Activated CD4-positive, alpha-beta T cell treated with anti-CD3 and anti-CD28 coated beads, Interleukin-2, amount 50 U/mL, for 4 hours (primary cell): ENCODE measurements at places on chromosomes 13 and 19.

DNA sequence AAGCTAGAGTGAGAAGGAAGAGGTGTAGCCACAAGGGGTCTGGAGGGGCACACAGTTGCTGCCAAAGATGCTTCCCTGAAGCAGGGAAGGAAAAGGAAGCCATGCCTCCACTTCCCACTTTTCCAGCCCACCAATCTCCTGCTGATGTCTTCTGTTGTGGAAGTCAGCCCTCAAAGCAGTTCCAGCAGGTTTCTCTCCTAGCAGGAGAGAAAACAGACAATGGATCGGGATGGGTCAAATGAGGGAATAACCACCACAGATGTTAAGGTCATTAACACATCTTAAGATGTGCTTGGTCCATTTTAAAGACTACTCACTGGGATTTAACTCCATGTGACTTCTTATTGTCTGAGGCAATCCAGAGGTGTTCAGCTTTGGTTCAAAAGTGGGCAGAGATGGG, 284.1 kb upstream of the SOX21 start:
- no peak for DNase-seq

- no peak for DNase-seq
Observed at GRCh38 chr13:23430664-23431063, 2.8 kb downstream of the SACS start.

DNA sequence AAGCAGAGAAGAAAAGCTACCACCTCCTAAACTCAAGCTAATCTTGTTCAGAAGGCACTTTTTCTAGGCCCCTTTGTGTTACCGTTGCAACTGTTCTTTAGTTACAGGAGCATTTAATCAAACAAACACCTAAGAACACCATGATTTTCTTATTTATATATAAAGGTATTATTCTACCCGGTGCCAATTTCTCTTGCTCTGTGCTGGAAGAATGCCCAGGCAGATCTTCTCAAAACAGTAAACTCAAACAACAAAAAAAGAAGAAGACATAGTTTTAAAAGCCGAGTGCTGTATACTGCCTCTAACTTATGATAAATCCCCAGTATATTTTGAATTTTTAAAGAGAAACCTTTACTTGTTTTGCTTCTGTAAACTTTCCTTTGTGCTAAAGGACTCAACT, 20.4 kb downstream of the SLC7A1 start:
- no peak for DNase-seq

GRCh38 chr13:64817691-64818090, 2412.4 kb downstream of the PCDH9 start:
- no peak for DNase-seq

GRCh38 chr19:35642312-35642711, 767 bp downstream of the ETV2 start:
- DNase-seq, result no peak

DNA sequence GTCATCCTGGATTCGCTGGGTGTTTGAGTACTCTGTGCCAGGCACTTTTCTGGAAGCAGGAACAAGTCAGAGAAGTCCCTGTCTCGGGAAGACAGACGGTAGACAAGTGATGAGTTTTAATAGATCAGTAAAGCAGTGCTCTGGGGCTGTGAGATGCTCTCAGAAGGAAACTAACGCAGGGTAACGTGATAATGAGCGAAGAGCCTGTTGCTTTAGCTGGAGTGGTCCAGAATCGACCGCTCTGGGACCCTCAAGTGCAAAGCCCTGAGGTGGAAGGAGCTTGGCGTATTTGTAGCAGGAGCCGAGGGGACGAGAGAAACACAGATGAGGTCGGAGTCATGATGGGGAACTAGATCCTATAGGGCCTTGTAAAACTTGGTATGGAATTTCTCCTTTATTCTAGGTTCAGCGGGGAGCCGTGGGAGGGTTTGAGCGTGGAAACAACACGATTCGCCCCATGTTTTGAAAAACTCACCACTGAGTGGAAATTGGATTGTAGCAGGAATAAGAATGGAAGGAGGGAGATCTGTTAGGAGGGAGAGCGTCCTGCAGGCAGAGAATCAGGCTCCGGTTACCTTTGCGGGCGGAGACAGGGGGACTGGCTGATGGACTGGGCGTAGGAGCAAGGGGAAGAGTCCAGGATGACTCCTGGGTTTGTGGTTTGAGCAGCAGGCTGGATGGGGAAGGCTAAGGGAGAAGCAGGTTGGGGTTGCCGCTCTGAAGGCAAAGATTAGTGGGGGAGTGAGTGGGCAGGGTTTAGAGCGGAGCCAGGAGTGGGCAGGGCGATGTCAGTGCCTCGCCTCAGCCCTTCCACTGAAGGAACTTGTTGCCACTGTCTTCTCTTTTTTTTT, 763 bp downstream of the POLD1 start:
- DNase-seq, result no peak

DNA sequence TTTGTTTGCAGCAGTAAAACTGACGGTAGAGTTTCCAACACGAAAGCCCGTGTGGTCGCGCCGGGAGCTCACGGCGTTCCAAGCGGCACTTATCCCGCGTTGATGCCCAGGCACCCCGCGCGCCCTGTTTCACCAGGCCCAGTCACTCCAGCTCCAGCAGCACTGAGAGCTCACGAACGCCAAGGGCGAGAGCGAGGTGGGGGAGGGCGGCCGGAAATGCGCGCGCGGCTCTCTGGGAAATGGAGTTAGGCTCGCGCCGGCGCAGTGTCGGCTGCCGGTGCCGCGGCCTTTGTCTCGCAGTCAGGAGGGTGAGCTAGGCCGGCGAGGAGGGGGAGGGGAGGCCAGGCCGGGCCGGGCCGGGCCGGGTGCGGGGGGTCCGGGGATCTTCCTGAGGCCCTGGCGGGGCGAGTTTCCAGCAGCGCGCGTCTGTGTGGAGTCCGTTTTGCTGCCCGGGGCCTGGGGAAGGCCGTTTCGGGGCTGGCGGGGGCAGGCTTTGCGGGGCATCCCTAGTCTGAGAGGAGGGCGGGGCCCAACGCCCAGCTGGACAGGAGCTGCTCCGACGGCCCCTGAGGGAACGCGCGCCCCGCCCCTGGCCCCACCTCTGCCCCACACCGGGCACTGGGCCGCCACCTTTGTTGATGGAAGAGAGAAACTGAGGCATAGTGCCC, at the start of gene ZNF135:
TSS of gene ZNF135 (plus strand) at position 280 of the 668 bp plus-strand sequence. CDS start 721 bp downstream, outside the sequence.
- peak; percentile 39 for DNase-seq

- no peak for DNase-seq
Observed at GRCh38 chr19:51664997-51665396, 18.4 kb upstream of the SIGLEC14 start.

DNA sequence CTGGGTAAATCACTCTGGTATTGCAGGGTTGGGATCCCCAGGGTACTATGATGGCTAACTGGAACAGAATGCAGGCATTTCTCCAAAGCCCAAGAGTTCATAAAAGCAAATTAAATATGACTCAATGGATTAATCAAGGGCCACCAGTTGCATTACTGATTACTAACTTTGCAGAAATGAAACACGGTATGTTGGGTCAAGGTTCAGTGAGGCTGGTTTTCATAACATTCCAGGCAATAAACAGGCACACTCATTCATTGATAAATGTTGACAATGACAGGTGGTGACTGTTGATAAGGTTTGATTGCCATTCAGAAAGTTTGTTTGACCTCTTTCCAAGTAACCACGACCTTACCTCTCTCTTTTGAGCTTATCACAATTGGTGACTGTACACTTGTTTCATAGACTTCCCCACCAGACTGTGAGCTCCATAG, 506 bp upstream of the AP1M1 start:
- DNase-seq, result no peak

GRCh38 chr13:44903574-44903985, 85.7 kb downstream of the NUFIP1 start:
- DNase-seq, result no peak

- DNase-seq, result no peak
Observed at GRCh38 chr13:51557875-51558612, 26.2 kb upstream of the WDFY2 start.

- no peak for DNase-seq
Observed at GRCh38 chr13:42075517-42075916, 27.1 kb downstream of the DGKH start.

DNA sequence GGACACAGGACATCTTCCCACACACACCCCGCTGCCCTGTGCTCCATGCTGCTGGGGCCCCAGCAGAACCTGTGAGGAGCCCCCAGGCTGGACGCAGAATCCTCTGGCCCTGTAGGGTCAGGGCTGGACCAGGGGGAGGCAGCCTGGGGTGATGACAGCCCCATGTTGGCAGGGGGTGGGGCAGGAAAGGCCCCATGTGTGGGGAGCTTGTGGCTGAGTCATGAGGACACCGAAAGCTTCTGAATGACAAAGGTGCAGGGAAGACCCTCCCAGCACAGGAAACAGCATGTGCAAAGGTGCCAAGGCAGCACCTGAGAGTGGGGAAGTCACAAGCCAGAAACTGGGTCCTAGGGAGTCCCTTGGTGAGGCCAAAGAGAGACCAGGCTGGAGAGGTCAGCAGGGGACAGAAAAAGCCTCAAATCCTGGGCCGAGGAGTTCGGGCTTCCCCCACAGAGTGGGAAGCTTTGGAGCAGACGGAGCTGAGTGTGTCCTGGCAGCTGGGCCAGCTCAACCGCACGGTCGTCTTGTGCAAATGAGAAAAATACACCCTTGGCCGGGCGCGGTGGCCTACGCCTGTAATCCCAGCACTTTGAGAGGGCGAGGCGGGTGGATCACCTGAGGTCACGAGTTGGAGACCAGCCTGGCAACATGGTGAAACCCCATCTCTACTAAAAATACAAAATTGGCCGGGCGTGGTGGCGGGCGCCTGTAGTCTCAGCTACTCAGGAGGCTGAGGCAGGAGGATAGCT, 17.5 kb downstream of the ATP8B3 start:
- no peak for DNase-seq

DNA sequence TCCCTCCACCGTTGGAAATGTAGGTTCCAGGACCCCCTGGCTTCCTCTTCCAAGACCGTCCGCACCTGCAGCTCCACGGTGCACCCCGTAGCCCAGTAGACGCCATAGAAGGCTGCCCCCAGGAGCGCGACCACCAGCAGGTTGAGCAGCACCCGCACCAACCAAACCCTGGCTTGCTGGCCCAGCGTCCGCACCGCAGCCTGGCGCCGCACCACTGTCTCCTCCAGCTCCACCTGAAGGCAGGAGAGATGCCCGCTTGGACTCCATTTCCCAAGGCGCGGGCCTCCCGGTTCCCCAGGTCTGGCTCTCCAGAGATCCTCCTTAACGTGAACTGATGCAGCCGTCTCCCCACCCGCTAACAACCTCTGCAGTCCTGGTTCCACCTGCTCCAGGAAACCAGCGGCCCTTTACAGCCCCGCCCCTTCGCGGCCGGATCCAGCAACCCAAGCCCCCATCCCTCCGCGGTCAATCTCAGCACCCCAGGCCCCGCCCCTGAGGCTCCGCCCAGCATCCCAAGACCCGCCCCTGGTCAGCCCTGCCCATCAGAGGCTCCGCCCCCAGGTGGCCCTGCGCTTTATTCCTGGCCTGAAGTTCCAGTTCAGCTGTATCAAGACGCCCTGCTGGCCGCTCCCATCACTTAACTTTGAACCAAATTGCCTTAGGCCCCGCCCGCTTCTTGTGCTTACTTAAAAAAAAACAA, 5.0 kb upstream of the LENG1 start:
- DNase-seq, result no peak

DNA sequence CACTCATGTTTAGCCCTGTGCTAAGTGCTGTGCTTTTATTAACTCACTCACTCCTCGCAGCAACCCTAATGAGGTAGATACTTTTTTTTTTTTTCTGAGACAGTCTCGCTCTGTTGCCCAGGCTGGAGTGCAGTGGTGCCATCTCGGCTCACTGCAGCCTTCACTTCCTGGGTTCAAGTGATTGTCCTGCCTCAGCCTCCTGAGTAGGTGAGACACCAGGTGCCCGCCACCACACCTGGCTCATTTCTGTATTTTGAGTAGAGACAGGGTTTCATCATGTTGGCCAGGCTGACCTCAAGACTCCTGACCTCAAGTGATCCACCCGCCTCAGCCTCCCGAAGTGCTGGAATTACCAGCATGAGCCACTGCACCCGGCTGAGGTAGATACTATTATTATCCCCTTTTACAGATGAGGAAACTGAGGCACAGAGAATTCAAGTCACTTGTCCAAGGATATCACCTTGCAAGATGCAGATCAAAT, 2.5 kb downstream of the ITPKC start:
- no peak for DNase-seq

- no peak for DNase-seq
Observed at GRCh38 chr13:57933606-57934005, 302.1 kb downstream of the PCDH17 start.

GRCh38 chr13:23730251-23730650, 158.9 kb downstream of the MIPEP start:
- DNase-seq, result no peak

GRCh38 chr19:38679839-38680238, 32.4 kb downstream of the ACTN4 start:
- DNase-seq, result no peak

DNA sequence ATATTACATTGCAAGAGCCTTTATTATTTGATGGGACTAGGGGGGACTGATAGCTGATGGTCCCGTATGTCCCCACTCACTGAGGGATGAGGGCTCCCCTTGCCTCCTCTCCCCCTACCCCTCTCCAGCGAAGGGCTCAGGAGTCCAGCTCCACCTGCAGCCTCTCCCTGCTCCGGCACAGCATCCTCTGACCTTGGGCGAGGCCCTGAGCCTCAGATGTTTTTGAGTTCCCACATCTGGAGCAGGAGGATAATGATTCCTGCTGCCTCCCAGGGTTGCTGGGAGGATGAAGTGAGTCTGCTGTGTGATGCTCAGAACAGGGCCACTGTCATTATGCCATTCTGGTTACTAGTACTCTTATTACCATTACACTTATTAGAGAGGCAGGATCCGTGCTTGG, 15.0 kb downstream of the PAK4 start:
- DNase-seq, result no peak

DNA sequence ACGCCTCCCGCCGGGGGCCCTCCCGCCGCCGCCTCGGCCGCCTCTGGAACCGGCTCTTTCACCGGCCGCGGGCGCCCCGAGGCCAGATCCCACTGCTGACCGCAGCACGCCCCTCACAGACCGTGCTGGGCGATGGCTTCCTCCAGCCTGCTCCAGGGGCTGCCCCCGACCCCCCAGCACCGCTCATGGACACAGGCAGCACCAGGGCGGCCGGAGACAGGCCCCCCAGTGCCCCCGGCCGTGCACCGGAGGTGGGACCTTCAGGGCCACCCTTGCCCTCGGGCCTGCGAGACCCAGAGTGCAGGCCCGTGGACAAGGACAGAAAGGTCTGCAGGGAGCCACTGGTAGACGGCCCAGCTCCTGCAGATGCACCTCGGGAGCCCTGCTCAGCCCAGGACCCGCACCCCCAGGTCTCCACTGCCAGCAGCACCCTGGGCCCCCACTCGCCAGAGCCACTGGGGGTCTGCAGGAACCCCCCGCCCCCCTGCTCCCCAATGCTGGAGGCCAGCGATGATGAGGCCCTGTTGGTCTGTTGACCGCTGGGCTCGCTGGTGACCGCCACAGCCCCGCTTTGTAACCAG, 13.0 kb downstream of the LRP3 start:
- DNase-seq, result no peak

- DNase-seq, result no peak
Observed at GRCh38 chr13:62294244-62294643, 878.6 kb upstream of the PCDH20 start.

DNA sequence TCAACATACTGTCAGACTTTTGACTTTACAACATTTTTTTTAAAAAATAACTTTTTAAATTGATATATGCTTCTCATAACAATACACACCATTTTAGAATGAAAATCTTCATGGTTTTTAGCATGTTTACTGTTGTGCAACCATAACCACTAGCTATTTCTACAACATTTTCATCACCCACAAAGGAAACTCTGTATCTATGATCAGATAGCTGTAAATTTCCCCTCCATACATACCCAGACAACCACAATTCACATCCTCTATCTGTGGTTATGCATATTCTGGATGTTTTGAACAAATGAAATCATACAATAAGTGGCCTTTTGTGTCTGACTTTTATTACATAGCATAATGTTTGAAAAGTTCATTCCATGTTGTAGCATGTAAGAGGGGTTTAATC, 1666.0 kb downstream of the EFNB2 start:
- DNase-seq, result no peak
